ENCODE measurements at places on chromosomes 5 and 9.

DNA sequence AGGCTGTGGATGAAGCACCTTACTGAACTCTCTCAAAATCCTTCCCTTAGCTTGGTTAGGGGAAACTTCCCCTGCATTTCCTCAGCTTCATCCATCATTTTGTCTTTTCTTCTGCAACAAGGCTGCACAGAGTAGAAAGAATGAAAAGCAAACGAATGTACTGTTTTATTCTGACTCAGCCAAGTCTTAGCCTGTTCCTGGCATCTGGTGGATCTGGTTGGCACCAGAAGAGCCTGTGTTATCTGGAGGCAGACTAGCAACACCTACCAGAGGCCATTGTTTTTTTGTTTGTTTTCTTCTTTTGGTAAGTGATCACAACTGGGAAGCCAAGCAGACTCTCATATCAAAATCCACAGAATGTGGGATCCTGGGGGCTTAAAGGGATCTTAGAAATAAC is 200.7 kb downstream of the FANCC start:
- DNase-seq, result no peak

- no peak for DNase-seq
Measured at GRCh38 chr5:157556615-157557418, 18.8 kb downstream of the ADAM19 start.

DNA sequence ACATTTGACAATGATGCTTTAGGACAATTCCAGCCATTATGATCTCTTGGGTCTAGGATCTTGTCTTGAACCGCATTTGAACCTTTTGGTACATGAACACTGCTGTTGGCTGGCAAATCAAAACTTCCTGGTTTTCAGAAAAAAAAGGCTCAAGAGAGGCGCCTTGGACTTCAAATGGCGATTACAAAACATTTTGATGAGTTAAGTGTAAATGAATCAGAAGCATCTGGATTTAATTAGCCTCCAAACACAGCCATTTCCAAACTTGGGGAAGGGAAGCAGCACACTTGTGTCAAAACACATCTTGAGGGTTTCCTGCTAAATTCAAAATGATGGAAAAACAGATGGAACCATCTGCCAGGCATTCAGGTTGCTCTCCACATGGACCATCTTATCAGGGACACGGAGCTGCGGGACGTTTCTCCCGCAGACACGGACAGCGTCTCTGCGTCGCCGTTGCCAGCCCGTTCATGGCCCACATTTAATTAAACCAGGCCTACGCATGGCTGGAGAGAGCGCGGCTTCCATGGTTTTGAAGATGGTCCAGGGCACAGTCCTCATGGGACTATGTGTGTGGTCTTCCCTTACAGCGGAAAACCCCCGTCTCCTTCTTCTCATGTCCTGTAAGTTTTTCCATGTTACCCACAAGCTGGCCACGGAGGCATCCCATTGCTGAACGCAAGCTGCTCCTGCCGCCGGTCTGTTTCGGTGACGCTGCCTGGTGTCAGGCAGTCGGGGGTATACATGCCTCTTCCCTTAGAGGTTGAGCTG is 55.8 kb upstream of the PTCH1 start:
- DNase-seq, result no peak

GRCh38 chr5:110179321-110179720 is 489.6 kb downstream of the MAN2A1 start:
- DNase-seq, result no peak

DNA sequence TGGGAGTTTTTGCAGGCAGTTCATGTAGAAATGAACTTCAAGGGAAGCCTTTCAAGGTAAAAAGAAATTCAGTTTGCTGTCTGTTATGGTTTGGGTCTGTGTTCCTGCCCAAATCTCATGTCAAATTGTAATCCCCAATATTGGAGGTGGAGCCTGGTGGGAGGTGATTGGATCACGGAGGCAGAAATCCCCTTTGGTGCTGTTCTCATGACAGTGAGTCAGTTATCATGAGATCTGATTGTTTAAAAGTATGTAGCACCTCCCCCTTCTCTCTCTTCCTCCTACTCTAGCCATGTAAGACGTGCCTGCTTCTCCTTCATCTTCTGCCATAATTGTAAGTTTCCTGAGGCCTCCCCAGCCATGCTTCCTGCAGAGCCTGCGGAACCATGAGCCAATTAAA is 341.4 kb downstream of the ARHGEF28 start:
- no peak for DNase-seq

DNA sequence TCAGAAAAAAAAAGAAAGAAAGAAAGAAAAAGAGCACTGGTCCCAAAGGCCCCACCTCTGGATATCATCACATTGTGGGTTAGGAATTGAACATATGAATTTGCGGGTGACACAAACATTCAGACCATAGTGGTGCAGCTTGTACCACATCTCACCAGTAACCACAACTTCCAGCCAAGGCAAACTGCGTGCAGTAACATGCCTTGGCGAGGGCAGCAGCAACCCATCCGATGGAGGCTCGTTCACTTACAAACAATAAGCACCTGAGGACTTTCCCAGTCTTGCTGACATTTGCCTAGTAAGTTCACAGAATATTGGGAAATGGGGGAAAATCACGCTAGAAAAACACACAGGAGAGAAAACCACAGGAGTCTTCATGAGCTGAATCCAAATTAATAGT is 508.1 kb downstream of the ZNF608 start:
- no peak for DNase-seq

- DNase-seq, result peak; percentile 39
Measured at GRCh38 chr9:132794730-132795380, 83.2 kb downstream of the AK8 start.

GRCh38 chr5:96074460-96074859 is 112.8 kb upstream of the ELL2 start:
- DNase-seq, result no peak

DNA sequence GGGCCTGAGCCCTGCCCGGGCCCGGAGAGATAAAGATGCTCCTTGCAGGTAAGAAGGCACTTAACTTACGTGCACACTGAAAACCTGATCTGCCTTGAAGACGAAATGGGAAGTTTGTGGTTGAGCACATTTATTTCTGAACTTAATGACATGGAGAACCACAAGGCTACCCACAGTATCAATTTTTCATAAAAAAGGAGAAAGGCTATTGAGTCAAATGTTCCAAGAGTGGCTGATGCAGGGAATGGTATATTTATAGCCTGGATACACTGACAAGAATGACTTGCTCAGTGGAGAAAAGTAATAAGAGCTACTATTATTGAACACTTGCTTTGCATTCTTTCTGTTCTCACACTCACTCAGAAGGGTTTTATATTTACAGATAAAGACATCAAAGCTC is 419.3 kb downstream of the ACTL7B start:
- DNase-seq, result no peak

DNA sequence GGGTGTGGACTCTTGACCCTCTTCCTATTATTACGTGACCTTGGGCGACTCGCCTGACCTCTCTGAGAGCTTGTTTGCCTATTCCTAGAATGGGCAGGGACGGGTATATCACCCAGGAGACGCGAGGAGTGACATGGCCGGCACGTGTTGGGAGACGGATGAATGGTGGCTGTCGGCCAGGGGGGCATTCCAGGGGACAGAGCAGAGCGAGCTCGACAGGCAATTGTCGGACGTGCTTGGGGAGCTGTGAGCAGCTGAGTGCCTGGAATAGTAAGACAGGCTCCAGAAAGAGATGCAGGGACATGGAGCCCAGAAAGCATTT is 29.3 kb upstream of the UNC5A start:
- DNase-seq, result no peak

GRCh38 chr9:4665357-4665756 is 923 bp downstream of the SPATA6L start:
- DNase-seq, result no peak

GRCh38 chr9:12956261-12956660 is 181.4 kb downstream of the LURAP1L start:
- no peak for DNase-seq

DNA sequence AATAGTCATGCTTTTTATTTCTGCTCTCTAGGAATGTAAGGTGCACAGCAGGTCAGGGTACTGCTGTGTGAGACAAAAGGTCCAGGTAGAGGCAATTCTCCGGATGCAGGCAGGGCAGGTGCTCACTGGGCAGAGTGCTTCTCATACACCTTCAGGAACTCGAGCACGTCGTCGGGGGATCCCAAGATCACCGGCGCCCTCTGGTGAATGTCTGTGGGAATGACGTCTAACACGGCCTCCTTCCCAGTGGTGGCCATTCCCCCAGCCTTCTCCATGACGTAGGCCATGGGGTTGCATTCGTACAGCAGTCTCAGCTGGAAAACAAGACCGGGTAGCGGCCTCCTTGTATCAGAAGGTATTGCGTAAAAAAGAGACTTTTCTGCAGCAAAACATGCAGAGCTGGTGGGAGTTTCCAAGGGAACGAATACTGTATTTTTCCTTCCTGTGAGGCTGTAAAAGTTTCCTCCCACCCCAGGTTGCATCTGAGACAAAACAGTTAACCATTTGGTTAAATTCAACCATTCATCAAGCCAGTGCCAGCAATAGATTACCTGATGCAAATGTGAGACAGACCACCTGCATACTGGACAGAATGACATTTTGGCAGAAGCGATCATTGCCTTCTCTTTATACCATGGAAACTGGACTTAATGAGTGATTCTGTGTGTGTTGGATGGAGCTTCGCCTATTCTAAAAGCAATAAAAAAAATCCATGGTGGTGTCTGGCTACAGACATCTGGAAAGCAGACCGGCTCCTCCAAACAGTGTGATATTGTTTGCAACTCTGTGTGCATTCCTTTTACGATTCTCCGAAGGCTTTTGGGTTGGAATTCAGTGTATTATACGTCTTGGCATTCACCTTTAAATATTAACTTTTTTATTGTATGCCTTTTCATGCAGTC is 9.9 kb upstream of the FBP2 start:
- peak; percentile 78 for DNase-seq

DNA sequence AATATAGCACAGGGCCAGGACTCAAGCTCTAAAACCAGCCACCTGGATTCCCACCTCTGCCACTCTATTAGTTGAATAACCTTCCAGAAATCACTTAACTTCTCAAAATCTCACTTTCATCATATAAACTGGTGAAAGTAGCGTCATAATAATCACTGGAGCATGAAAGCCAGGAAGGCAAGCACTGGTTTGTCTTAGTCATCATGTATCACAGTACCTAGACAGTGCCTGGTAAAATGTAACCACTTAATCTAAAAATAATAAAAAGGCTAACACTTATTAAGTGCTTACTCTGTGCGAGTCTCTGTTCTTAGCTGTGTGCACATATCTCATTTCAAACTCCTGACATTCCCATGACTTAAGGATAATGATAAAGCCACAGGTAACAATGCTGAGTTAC is 109.4 kb downstream of the ASTN2 start:
- DNase-seq, result no peak

GRCh38 chr5:94754824-94755223 is 136.4 kb downstream of the SLF1 start:
- DNase-seq, result no peak

GRCh38 chr9:36671561-36671960 is 98.9 kb downstream of the MELK start:
- DNase-seq, result no peak

GRCh38 chr9:89958086-89958485 is 353.3 kb downstream of the GADD45G start:
- no peak for DNase-seq

Measured in activated CD8-positive, alpha-beta memory T cell treated with anti-CD3 and anti-CD28 coated beads, Interleukin-2, amount 10 ng/mL, durations not matched to agents 7 days and 5 days (primary cell).